AG04450 (cell line): ENCODE measurements at places on chromosomes 5 and 9. TPM values are rescaled to one million over a fixed set of nuclear protein-coding genes. Genes with fewer than 3 reads are reported as not detected.
A peak's percentile ranks its signal among the peaks of the same experiment; 100 is the strongest.

GRCh38 chr5:72645064-72645846 lies 138.0 kb upstream of the ZNF366 start:
- no peak for DNase-seq

DNA sequence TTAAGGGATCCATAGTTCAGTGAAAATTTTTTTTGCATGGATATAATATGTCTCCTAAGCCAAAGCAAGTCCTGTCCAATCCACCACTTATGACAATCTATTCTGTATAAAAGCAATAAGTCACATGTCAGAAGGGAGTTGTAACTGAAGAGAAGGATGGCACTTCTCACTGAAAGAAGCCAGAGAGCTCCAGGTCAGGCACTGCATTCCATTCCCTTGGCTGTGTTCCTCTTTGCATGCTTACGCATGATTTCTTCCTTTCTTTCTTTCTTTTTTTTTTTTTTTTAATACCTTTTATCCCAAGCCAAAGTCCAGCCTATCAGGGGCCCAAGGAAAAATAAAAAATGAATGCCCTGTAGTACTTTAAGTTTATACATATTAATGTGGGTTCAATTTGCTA lies 39.8 kb downstream of the MAMDC2 start:
- no peak for DNase-seq

GRCh38 chr5:96219580-96220281 lies 213.3 kb downstream of the PCSK1 start:
- no peak for DNase-seq

GRCh38 chr5:34474573-34475021 lies 181.5 kb upstream of the RAI14 start:
- DNase-seq = peak; percentile 44

DNA sequence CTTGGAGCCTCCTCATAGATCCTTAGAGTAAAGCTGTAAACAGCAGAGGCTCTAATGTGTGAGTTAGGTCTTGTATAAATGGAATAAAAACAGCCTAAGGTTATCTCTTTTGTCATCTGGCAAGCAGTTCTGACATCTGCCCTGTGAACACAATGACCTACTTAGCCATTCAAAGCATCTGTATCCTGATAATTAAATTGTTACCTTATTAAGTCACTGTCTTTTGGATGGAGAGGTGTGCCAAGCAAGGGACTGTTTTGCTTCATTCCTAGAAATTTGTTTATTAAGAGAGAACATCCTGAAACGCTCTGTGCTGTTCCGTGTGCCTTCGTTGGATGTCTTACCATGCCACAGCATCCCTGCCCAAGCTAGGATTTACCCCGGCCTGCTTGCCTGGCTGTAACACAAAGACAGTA lies 1.5 kb downstream of the LSM11 start:
- no peak for DNase-seq

- no peak for DNase-seq
These were observed 333.0 kb downstream of the PDE4D start for GRCh38 chr5:59560553-59560952.

DNA sequence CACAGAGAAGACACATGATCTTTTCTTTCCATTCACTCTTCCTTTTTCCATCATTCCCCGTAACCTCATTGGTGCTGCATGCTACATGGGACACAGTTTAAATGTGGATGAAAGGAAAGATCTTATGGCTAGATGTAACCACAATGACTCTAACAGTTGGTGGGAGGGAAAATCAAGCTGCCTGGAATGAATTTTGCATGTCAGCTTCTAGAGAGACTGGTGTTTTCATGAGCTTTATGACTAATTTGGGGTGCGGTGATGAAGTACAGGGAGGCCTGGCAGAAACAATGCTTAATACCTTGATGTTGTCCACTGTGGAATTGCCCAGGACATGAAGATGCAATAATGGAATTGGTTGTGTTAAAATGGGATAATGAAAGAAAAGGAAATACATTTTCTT lies 55.9 kb upstream of the MYO10 start:
- no peak for DNase-seq

DNA sequence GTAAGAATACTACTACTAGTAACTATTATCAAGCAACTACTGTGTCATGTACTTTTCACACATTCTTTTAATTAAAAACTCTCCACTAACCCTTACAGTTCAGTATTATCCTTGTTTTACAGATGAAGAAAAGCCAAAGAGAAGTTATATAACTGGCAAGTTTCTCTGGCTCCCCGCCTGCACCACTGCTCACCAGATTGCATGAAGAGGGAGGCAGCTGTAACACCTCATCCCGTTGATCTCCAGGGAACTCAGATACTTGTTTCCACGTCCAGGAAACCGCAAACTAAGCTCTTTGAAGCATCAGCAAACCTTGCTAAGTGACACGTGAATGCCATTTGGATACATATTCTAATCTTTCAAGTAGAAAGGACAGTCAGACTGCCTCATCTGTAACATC lies 70.3 kb downstream of the RIGI start:
- DNase-seq = no peak

- DNase-seq = no peak
These were observed 57.5 kb downstream of the CDH6 start for GRCh38 chr5:31251032-31251431.

DNA sequence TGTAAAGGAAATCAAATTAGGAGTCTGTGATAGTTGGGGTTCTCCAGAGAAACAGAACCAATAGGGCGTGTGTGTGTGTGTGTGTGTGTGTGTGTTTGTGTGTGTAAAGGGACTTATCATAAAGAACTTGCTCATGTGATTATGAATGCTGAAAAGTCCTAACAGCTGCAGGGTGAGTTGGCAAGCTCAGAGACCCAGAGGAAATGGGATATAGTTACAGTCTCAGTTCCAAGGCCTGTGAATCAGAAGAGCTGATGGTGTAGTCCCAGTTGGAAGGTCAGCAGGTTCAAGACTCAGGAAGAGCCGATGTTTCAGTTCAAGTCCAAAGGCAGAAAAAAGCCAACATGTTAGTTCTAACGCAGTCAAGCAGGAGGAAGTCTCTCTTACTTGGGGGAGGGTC lies 214.2 kb downstream of the ELAVL2 start:
- DNase-seq = no peak

RNF208 gene
- 0.17 and 0.45 TPM in 2 replicates for polyA plus RNA-seq

NMUR2 gene
- polyA plus RNA-seq = not detected in 2 replicates

BARHL1 gene
- not detected in 2 replicates for polyA plus RNA-seq

SAXO1 gene
- 0.01 TPM in 1 of 2 replicates, not detected in the other for polyA plus RNA-seq

AGXT2 gene
- not detected in 2 replicates for polyA plus RNA-seq
